ENCODE measurements at places on chromosomes 11 and 22.

- DNase-seq, result no peak
Observed at GRCh38 chr11:119539583-119539982, 116.6 kb upstream of the THY1 start.

DNA sequence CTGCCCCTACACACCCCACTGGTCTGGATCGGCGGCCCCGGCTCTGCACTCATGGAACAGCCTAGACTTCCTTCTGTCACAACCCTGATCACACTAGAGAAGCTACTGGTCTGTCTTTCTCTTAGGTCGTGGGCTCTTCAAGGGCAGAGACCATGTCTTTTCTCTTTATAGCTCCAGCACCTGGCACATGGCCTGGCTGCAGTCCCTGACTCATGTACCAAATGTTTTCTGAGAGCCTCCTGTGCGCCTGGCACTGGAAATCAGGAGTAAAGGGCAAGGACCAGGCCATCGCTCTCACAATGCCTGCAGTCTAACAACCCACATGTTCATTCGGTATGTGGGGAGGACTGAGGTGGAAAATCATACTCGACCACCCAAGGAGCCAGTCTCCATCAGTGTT lies 7.5 kb downstream of the ASCC2 start:
- DNase-seq, result no peak

DNA sequence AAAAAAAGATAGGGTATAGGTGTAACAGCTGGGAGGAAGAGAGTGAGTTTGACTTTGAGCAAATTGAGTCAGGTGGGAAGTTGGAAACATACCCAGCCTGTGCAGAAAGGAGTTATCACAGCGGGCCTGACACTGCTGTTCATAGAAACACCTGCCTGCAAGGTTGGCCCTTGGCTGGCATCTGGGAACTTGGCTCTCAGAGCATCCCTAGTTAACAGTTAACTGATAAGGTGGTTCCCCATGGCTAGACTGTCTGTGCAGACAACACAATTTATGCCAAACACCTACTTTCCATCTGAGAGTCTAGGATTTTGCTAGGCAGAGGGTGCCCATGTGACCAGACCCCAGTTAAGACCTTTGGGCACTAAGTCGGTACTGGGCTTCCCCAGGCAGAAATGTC lies 31.4 kb downstream of the ADAMTS8 start:
- DNase-seq, result no peak

- no peak for DNase-seq
Observed at GRCh38 chr11:77799338-77799737, 21.2 kb downstream of the RSF1 start.

- no peak for DNase-seq
Observed at GRCh38 chr11:10594407-10594806, 25.9 kb upstream of the LYVE1 start.

DNA sequence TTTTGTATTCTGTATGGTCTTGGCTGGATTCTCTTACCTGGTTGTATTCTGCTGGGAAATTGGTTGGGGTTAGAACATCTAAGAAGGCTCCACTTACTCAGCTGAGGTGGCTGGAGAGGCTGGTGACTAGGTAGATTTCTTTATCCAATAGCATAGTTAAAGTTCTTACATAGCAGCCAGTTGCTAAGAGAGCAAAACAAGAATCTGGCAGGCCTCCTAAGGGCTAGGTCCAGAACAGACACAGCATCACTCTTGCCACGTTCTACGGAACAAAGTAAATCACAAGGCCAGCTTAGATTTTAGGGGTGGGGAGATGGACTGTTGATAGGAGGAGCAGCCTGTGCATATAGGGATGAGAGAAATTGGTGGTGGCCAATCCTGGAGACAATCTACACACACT lies 141.3 kb upstream of the CCDC90B start:
- no peak for DNase-seq

- no peak for DNase-seq
Observed at GRCh38 chr11:113623114-113623513, 83.0 kb downstream of the TMPRSS5 start.
